H1 (cell line): ENCODE measurements at places on chromosomes 5 and 9. TPM values are rescaled to one million over a fixed set of nuclear protein-coding genes. Genes with fewer than 3 reads are reported as not detected.
A peak's percentile ranks its signal among the peaks of the same experiment; 100 is the strongest.

Gene ADGRD2
- 1.1 and 1.4 TPM in 2 replicates for total RNA-seq

Gene STPG3
- not detected in 2 replicates for total RNA-seq

Gene CPEB4
- total RNA-seq, result 13.4 and 14.3 TPM in 2 replicates

Gene RANBP17
- 16.2 and 21.3 TPM in 2 replicates for total RNA-seq

Gene NRARP
- total RNA-seq, result 35.4 and 37.2 TPM in 2 replicates

Gene MAP1B
- 120 TPM in 2 replicates for total RNA-seq

Gene RALGPS1
- 22.9 and 23.5 TPM in 2 replicates for total RNA-seq

DNA sequence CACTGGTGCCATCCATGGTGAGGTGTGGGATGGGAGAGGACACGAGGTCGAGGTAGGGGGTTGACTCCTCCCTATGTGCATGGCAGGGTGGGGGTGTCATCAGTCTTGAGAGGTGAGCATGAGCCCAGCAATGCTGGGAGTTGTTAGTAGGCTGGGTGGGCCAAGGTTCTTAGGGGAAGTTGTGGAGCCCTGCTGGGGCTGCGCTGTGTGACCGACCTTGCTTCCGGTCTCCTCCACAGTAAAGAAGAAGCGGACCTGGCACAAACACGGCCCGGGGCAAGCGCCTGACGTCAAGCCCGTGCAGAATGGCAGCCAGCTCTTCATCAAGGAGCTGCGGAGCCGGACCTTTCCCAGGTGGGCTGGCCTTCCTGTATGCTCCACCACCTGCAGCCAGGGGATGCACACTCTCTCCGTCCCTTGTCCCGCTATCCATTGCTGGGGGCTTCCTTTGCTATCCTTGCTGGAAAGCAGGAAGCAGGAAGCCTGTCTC lies 59.8 kb downstream of the PHF2 start:
- no peaks in the 10 kb centered on the region for H3K27me3 ChIP-seq
- H3K4me3 ChIP-seq, result no peak overlapping the region
- peaks cover 5% of the 10 kb centered on the region; the same call in 1 of the 2 replicates for H3K4me1 ChIP-seq
- H3K36me3 ChIP-seq, result peaks cover 14% of the 10 kb centered on the region; the same call in 1 of the 2 replicates
- H3K27ac ChIP-seq, result no peak overlapping the region
- DNase-seq, result no peak

- no peaks in the 10 kb centered on the region for H3K4me1 ChIP-seq
- H3K27ac ChIP-seq, result no peak overlapping the region
- H3K36me3 ChIP-seq, result no peaks in the 10 kb centered on the region
- DNase-seq, result no peak
- H3K27me3 ChIP-seq, result no peaks in the 10 kb centered on the region
- H3K4me3 ChIP-seq, result no peak overlapping the region
Measured at GRCh38 chr9:3865141-3865772, 339.5 kb upstream of the RFX3 start.

DNA sequence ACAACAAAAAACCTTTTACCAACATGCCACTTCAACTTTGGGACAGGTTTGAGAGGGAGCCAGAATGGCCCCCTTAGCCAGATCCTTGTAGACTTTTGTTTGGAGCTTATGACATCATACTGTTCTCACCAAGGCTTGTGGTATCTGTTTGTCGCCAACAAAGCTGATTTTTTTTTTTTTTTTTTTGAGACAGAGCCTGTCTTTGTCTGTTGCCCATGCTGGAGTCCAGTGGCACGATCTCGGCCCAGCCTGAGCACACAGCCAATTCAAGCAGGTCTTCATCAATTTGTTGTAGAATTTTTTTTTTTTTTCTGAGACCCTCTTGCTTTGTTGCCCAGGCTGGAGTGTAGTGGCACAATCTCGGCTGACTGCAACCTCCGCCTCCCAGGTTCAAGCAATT lies 26.4 kb upstream of the NTNG2 start:
- no peak for DNase-seq
- H3K4me1 ChIP-seq, result peaks cover 2% of the 10 kb centered on the region; the same call in 1 of the 2 replicates
- H3K27ac ChIP-seq, result no peak overlapping the region

GRCh38 chr5:5335107-5335506 lies 87.4 kb upstream of the ICE1 start:
- H3K36me3 ChIP-seq, result no peaks in the 10 kb centered on the region
- DNase-seq, result no peak
- H3K4me1 ChIP-seq, result peaks cover under 1% of the 10 kb centered on the region
- no peaks in the 10 kb centered on the region for H3K27me3 ChIP-seq
- H3K4me3 ChIP-seq, result no peak overlapping the region

DNA sequence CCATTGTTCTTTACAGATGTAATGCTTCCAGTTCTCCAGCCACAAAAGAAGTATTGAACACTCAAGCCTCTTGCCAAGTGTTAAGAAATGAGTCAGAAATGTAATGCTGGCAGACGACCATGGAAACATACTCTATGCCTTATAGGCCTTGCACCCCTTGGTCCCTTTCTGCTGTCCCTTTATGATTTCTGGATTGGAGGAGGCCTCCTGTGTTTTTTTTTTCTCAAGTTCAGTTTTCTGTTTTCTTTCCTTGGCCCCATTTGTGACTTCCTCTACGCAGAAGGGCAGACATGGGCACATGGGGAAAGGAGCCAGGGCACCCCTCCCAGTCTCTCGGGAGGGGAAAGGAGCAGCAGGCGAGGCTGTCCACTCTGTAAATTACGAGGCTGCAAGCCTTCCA lies 53.4 kb downstream of the SNX18 start:
- H3K36me3 ChIP-seq, result no peaks in the 10 kb centered on the region
- H3K27ac ChIP-seq, result no peak overlapping the region
- no peaks in the 10 kb centered on the region for H3K27me3 ChIP-seq
- no peak overlapping the region for H3K4me3 ChIP-seq
- DNase-seq, result no peak

DNA sequence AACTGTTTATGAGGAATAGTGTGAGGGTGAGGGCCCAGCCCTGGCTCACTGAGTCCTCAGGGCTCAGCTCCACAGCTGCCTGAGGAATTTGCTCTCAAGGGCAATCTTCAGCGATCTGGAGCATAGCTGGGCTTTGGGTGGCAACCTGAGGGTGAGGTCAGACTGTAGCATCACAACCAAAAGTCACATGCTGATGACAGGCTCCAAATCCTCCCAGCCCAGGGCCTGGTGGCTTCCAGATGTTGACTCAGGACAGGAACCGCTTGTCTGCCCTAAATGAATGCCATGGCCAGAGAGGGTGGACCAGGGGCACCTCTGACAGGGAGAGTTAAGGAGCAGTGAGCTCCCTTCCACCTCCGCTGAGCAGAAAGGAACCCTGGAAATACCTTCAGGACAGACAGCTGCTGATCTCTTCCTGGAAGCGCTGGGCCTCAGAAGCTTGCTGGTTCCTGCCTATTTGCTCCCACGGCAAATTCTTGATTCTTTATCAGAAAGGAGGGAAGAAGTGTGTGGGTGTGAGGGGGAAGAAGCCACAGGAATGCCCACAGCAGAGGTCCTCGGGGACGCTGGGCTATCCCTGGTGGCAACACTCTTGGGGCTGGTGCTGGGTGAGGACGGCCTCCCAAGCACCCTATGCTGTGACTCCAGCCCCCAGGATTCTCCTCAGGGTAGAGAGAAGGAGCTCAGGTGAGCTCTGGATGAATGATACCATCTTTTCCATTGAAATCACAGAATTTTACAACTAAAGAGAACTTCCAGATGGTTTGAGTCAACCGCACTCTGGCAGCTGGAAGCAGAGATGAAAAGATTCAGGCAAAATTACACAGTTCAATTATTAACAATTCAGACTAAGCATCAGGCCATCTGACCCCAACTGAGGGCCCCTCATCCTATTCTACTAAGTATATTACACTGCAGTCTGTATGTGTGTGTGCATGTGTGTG lies 13.8 kb upstream of the CTSL start:
- DNase-seq, result no peak
- no peaks in the 10 kb centered on the region; the same call in 1 of the 2 replicates for H3K4me1 ChIP-seq
- H3K27me3 ChIP-seq, result no peaks in the 10 kb centered on the region

DNA sequence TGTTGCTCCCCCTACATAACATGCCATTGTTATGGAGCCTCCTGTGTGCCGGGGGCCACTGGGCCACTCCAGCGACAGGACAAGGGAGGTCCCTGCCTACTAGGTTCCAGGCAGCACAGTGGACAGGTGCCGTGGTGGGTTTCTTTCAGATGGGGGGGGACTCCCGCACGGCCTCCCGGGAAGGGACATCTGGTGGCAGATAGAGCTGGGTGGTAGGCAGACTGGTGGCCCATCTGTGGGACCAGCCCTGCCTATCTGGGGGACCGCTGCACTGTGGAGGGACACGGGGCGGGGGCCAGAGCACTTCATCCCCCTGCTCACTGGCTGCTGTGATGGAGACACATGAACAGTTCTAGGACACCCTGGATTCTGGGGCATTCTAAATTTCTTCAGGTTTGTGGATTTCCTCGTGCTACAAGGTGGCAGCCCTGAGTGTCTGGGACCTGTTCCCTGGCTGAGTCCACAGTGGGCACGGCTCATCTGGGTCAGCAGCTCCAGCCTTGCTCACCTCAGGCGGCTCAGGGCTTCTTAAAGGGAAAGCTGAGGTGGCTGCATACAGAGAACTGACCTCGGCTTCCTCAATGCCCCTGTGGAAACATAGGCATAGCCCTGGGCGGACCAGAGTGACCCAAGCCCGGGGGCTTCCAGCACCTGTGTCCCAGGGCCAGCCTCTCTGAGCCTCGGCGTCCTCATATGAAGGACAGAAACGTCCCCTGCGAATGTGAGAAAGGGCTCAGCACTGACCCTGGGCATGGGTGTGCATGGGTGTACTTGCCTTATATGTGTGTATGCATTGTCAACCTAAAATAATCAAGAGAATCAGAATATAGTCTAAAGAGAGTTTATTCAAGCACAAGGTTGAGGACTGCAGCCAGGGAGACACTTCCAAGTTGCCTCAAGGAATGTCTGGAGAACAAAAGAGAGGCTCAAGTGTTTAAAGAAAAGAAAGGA lies 22.5 kb downstream of the FGD3 start:
- peak overlapping the region; percentile 67 for H3K27ac ChIP-seq
- H3K4me3 ChIP-seq, result no peak overlapping the region
- no peaks in the 10 kb centered on the region for H3K36me3 ChIP-seq
- H3K27me3 ChIP-seq, result no peaks in the 10 kb centered on the region; the same call in 1 of the 2 replicates
- no peak for DNase-seq
- peaks cover 26% of the 10 kb centered on the region for H3K4me1 ChIP-seq

GRCh38 chr5:32736842-32737241 lies 25.7 kb downstream of the NPR3 start:
- H3K36me3 ChIP-seq, result no peaks in the 10 kb centered on the region
- no peak for DNase-seq
- H3K4me3 ChIP-seq, result no peak overlapping the region
- H3K27me3 ChIP-seq, result no peaks in the 10 kb centered on the region
- H3K4me1 ChIP-seq, result no peaks in the 10 kb centered on the region
- H3K27ac ChIP-seq, result no peak overlapping the region

- no peaks in the 10 kb centered on the region for H3K4me1 ChIP-seq
- H3K27me3 ChIP-seq, result no peaks in the 10 kb centered on the region
- DNase-seq, result no peak
Measured at GRCh38 chr5:139378941-139379361, 4.1 kb downstream of the SLC23A1 start.

GRCh38 chr9:26132746-26133312 lies 454.6 kb upstream of the TUSC1 start:
- no peak overlapping the region for H3K4me3 ChIP-seq
- H3K27me3 ChIP-seq, result no peaks in the 10 kb centered on the region
- H3K27ac ChIP-seq, result no peak overlapping the region
- no peak for DNase-seq
- no peaks in the 10 kb centered on the region for H3K4me1 ChIP-seq

DNA sequence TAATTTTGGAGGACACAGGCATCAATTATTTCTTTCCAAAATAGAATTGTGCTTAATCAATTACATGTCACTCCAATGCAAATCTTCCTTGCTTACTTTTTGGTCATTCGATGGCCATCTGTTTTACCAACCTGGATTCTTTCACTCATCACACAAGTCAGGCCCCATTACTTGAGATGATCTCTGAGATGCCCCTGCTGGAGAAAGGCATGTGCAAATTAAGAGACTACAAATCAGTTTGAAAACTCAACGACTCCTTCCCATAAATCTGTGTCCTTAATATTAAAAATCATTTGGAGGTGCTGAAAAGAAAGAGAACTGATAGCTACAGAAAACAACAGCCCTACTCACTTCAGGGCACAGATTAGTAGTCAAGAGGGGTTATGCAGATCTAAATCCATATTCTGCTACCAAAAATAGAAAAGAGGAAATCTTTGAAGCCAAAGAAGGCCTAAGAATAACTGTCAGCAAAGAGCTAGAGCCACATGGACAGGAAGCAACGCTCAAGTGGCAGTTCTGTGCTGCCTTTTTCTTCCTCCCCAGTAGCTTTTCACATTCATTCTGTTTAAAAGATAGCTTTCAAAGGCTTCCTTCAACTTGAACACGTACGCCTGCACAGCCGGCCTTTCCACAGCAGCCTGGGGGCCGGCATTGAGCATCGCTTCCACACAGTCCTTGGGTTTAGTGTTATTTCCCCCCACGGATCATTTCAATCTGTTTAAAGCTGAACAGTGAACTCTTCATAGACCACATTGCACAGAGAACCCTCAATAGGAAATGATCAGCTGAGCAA lies 79.3 kb upstream of the MAP3K1 start:
- no peaks in the 10 kb centered on the region for H3K36me3 ChIP-seq
- no peak overlapping the region for H3K4me3 ChIP-seq
- peaks cover 6% of the 10 kb centered on the region; the same call in 1 of the 2 replicates for H3K4me1 ChIP-seq

DNA sequence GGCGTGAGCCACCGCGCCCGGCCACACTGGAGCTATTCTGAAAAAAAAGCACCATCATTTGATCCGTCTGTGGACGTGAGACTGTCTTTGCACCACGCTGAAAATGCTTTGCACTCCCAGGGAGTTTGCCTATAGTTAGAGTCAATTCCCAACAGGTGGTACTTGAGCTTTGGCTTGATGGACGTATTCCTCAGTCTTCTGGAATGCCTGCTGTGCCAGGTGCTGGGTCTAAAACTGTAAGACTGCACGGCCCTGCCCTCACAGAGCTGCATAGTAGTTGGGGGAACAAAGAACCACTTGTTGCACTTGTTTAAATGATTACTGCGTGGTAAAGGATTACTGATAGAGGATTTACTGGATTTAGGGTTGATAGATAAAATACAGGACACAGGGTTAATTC lies 3.4 kb upstream of the CCNO start:
- H3K4me1 ChIP-seq, result peaks cover 6% of the 10 kb centered on the region
- peaks cover 49% of the 10 kb centered on the region for H3K27me3 ChIP-seq
- H3K27ac ChIP-seq, result no peak overlapping the region
- DNase-seq, result no peak
- no peaks in the 10 kb centered on the region for H3K36me3 ChIP-seq

- H3K36me3 ChIP-seq, result no peaks in the 10 kb centered on the region
- no peak overlapping the region for H3K4me3 ChIP-seq
- H3K27me3 ChIP-seq, result no peaks in the 10 kb centered on the region
- no peak overlapping the region for H3K27ac ChIP-seq
Measured at GRCh38 chr5:66967826-66968262, 228.8 kb downstream of the CD180 start.

- H3K27ac ChIP-seq, result no peak overlapping the region
- no peaks in the 10 kb centered on the region for H3K4me1 ChIP-seq
- no peak for DNase-seq
- peaks cover 4% of the 10 kb centered on the region; the same call in 1 of the 2 replicates for H3K27me3 ChIP-seq
- no peaks in the 10 kb centered on the region for H3K36me3 ChIP-seq
- no peak overlapping the region for H3K4me3 ChIP-seq
Measured at GRCh38 chr5:10537624-10538023, 26.2 kb upstream of the ANKRD33B start.
